A549 treated with CORT108297 at 1 μM for 4 hours (cell line): ENCODE measurements at places on chromosomes 2 and 18. TPM values are rescaled to one million over a fixed set of nuclear protein-coding genes. Genes with fewer than 3 reads are reported as not detected.

IMMT gene
- 102 to 116 TPM (median 110 TPM) in 5 replicates for total RNA-seq

CD207 gene
- total RNA-seq: 0.07 TPM in 1 of 5 replicates, not detected in the others

ABCG8 gene
- not detected in 5 replicates for total RNA-seq

IL1B gene
- 0.21 to 0.57 TPM (median 0.24 TPM) in 5 replicates for total RNA-seq

PTH2R gene
- total RNA-seq: not detected in 5 replicates

UGT1A7 gene
- 3.9 to 6.3 TPM (median 4.3 TPM) in 5 replicates for total RNA-seq

ZNF385B gene
- total RNA-seq: 0.20 to 0.21 TPM in 2 of 5 replicates, not detected in the others

EFEMP1 gene
- total RNA-seq: 28.8 to 60.6 TPM (median 43.3 TPM) in 5 replicates

DSG4 gene
- not detected in 5 replicates for total RNA-seq

AGXT gene
- total RNA-seq: not detected in 5 replicates

IL36G gene
- not detected in 5 replicates for total RNA-seq

SERPINB12 gene
- not detected in 5 replicates for total RNA-seq

LYPD6 gene
- 0.06 to 0.19 TPM (median 0.06 TPM) in 4 of 5 replicates, not detected in the other for total RNA-seq
